ENCODE measurements at places on chromosomes 16 and 17.

DNA sequence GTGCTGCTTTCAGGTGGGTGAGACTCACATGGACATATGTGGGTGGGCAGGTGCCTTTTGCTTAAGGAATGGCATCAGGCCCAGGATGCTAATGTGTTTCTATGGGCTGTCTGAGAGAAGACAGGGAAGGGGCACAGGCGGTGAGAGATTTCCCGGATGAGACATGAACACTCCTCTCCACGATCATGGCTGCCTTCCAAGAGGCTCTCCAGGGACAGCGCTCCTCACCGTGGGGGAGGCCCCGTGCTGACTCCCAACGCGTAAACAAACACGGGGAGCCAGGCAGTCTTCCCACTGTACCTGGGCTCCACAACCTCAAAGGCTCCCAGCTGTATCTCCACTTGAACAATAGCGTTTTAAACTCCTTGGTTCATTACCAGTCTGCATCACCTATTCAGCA is 42.8 kb downstream of the CDK5R1 start:
- DNase-seq, result no peak

DNA sequence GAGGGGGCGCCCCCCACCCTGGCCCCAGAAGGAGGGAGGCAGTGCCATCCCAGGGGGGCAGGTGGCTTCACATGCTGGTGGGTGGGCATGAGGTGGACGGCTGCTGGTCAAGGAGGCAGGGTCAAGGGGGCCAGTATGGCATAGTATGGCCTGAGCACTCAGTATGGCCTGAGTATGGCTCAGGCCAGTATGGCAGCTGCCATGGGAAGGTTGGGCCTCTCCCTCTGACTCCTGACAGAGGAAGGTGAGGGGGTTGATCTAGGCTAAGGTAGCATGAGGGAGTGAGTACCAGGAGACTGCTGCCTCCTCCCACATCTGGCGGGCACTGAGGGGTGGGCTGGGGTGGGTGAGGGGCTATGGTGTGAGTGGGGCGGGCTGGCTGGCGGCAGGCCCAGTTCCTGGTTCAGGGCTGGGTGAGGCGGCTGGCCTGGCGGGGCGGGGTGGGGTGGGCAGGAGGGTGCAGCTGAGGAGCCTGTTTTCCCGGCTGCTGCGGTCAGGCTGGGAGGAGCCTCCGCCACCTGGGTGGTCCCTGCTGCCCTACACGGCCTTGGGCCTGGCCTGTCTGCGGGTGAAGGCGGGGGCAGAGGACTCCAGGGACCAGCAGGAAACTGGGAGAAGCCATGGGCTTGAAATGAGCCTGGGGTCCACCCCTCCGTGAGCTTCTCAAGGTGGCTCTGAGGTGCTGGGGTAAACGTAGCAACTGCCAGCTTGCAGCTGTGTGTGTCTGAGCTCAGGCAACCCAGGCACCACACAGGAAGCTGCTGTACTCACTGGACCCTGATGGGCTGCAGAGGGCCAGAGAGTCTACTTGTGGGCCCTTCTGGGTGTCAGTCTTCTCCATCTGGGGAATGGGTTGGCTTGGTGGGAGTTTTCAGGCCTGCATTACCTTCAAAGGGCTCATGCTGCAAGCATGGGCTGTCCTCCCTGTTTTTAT is 57.0 kb downstream of the RAI1 start:
- no peak for DNase-seq

- no peak for DNase-seq
These were observed 20.9 kb upstream of the CALB2 start for GRCh38 chr16:71337631-71338030.

GRCh38 chr17:10790491-10791401 is 13.2 kb downstream of the TMEM238L start:
- DNase-seq, result no peak

DNA sequence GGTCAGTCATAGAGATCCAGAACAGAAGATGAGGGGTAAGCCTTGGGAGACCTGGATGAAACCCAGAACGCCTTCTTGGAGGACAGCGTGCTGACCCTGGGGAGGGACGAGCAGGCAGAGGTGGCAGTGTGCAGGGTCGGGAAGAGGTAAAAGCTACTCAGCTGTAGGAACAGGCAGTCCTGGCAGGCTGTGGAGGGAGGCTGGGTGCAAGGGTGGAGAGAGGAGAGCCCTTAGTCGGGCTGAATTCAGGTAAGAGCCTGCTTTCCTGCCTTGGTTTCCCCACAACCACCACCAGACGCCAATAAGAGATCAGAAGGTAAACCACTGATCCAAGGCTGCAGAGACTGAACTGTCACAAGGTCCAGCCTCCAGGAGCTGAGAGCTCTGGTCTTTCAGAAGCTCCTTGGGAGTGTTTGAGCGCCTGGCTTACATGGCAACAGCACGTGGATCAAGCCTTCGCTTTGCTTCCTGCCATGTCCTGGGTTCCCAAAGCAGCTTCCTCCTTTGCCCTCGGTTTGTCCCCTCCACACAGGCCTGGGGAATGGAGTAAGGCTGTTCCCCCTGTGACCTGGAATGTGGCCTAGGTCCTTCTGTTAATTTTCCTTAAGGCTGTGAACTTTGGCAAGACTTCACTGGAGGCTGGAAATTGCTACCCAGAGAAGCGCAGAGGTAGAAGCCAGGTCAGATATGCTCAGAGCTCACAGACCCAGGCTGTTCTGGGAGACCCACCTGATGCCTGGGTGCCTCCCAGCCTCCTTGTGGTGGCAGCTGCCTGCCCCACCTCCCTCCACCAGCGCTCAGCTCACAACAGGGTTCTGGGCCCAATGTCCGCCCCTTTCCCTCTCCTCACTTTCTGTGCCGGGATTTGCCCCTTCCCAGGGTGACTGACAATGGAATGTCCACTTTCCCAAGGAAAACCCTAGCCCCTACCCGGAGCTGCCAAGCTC is 3.9 kb upstream of the PDK2 start:
- no peak for DNase-seq

DNA sequence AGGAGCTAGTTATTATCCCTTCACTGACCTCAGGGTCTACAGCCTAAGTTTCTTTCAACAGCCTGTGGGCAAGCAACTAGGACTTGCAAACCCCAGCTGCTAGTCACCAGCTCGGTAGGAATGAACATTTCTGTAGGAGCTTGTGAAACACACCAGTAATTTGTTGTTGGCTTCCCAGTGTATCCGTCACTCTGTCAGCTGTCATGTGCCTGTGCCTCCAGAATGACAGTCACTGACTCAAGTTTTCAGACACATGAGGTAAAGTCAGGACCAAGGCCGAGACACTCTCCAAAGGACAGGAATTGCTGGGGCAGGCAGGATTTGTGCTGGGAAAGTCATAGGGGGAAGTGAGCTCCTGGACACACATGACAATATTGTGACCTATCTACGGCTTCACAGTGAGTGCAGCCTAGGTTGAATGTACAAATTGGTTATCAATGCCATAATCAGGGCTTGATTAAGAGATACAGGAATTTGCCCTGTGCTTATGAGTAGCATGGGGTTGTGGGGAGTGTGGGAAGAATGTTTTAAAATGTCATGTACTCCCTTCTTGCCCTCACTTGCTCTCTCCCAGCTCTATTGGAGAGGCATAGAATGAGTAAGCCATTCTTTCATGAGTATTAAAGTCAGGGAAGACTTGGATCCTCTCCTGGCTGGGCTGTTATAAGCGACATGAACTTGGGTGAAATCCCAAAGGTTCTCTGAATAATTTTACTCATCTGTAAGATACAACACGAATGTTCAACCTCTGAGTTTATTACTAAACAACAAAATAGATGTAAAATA is 391.4 kb downstream of the UTP18 start:
- DNase-seq, result no peak

GRCh38 chr16:27780468-27781194 is 230.7 kb downstream of the KATNIP start:
- no peak for DNase-seq

DNA sequence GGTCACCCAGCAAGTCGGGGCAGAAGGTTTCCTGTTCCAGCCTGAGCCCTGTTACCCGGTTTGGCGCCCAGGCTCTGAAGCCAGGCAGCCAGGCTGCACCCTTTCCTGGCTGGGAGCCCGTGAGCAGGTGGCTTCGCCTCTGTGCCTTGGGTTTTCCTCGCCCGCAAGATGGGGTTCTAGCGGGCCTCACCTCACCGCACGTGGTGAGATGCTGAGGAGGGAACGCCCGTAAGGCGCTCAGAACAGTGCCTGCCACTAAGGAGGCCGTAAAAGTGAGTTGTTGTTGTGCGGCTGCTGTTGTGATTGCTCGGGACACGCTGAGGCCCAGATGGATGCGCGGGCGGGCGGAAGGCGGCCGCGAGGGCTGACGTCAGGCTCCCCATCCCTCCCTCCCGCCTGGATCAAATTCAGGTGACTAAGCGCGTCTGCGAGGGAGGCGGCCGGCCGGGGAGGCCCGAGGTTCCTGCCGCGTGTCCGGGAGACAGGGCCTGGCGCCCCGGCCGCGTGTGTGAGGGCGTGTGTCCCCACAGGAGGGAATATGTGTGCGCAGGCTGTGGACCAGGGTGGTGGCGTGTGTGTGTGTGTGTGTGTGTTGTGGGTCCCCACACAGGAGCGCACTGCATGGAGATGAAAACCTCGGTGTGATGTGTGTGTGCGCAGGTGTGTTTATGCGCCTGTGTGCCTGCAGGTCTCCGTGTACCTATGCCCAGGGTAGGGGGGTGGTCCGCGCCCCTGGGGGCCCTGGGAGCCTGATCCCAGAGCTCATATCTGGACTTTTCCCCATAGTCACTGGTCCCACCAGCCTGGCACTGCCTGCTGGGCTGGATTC is 4.3 kb downstream of the CAMKK1 start:
- DNase-seq, result peak; percentile 97

DNA sequence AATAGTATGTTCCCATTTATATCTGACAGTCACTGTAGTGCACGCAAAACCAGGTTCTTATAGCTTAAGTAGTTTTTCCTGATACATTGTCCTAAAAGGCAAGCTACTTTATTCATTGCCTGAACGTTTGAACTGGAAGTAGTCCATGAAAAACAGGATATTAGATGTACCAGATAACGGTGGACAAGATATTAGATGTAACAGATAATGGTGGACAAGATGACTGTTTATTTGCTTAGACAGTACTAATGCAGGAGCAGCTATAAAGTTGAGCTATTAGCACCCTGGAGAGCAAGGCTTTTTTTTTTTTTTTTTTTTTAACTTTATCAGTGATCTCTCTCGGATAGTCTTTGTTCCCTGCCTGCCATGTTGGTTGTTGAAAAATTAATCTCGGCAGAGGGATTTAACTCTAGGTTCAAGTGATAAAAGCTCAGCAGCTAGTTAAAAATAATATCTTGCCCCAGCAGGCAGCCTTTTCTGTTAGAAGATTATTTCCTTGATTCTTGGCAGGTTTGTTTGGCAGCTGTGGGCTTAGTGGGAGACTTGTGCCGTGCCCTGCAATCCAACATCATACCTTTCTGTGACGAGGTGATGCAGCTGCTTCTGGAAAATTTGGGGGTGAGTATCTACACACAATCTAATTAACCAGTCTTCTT is 17.3 kb upstream of the TBKBP1 start:
- no peak for DNase-seq

- DNase-seq, result no peak
These were observed 458.4 kb downstream of the HS3ST3B1 start for GRCh38 chr17:14759325-14759724.

- no peak for DNase-seq
These were observed 370.0 kb downstream of the CDH13 start for GRCh38 chr16:82996814-82997213.

- no peak for DNase-seq
These were observed 6.1 kb downstream of the CEP112 start for GRCh38 chr17:66185862-66186261.

GRCh38 chr16:88522276-88522949 is 47.8 kb upstream of the ZC3H18 start:
- DNase-seq, result no peak

DNA sequence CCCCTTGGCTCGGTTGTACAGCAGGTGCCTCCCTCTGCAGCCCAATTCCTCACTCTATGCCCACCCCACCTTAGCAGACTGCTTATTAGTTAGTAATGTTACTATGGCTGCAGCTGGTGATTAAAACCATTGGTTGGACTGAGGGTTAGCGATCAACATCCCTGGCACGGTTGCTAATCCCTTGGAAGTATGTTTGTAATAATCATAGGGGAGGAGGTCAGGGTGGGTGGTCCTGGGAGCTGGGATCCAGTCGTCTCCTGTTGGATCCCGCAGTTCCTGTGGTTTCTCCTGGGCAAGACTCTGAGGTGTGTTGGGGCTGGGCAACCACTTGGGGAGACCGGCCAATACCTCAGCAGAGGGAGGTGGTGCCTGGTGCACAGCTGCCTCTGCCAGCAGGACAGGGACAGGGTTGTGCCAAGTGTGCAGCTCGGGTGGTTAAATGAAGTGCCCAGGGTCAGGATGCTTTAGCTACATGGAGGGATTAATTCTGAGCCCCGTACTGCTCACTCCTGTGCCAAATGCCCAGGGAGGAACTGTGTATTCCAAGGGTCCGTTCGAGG is 38.0 kb downstream of the FZD2 start:
- DNase-seq, result no peak

DNA sequence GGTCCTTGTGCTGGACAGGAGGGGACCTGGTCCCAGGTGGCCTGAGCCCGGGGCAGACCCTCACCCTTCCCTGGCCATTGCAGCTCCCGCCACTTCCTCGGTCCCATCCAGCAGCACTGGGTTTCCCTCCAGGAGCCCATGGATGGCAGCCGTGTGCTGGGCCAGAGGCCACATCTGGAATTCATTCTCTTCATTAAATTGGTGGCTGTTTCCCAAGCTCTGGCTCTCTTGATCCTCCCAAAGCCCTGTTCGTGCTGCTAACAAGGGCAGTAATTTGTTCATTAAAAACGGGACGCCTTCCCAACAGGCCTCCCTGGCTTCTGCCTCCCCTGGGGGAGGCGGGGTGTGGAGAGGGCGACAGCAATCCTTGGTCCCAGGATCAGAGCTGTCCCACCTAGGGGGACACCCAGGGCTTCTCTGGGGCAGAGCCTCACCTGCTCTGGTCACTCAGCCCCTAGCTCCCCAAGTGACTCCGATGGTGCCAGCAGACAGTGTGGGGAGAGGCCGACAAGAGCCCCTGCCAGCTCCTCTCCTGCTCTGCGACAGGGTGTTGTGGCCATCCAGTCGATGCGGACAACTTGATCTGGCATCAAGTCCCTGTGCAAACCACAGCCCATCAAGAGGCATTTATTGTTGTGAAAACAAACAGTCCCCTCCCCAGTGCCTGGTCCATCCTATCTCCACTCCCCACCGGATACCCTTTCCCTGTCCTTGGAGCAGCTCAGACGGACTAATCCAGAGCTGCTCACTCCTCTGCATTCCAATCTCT is 44.0 kb downstream of the SDK2 start:
- peak; percentile 47 for DNase-seq

DNA sequence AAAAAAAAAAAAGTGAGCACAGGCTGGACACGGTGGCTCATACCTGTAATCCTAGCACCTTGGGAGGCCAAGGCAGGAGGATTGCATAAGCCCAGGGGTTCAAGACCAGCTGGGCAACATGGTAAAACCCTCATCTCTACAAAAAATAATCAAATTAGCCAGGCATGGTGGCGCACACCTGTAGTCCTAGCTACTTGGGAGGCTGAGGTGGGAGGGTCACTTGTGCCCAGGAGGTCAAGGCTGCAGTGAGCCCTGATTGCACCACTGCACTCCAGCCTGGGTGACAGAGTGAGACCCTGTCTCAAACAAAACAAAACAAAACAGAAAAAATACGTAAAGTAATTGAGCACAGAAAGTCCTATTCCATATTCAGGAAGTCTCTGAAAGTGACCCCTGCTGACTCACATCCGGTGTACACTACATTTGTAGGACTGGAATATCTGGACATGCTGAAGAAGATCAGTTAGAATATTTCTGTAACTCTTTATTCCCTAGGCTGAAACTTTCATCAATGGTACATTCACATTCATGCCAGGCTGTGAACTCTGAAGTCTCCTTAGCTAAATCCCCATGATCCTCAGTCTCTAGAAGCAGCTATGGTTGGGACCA is 66.0 kb upstream of the HAS3 start:
- no peak for DNase-seq

- peak; percentile 94 for DNase-seq
These were observed 5.0 kb upstream of the ALDH3A1 start for GRCh38 chr17:19753051-19753509.

GRCh38 chr17:58279016-58279711 is 1.6 kb downstream of the MPO start:
- DNase-seq, result peak; percentile 9
